ENCODE measurements at places on chromosomes 4 and X.

DNA sequence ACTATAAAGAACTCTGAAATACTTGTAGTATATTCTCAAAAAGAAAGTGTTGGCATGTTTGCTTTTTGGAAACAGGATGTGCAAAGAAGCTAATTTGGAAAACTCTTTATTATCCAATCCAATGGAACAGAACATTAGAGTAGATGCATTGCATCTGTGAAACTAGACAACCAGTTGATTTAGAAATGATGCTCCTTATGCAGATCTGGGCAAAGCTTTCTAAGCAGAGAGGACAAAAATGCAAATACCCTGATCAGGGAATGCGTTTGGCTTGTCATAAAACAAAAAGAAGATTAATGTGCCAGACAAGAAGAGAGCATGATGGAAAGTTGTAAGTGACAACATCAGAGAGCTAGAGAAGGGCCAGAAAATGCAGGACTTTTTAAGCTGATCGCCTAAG, 142.3 kb downstream of the RCHY1 start:
- DNase-seq: no peak

DNA sequence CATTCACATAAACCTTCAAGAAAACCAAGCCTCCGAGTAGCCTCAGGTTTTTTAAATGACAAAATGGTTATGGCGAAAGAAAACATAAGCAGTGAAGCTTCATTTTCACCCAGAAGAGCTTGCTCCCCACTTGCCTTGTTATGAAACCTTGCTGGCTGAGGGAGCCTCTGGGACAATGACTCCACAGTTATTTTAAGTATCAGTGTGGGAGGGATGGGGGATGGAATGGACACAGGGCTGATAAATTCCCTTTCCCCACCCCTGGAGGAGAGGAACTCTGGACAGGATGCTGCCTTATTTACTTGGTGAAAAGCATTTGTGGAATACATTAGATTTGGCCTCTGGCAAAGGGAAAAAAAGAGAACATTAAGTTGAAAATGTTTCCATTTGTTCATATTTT, 220.7 kb upstream of the CNKSR2 start:
- no peak for DNase-seq

GRCh38 chrX:100635989-100636320, 651 bp downstream of the TSPAN6 start:
- no peak for DNase-seq

- DNase-seq: no peak
These were observed 64.8 kb downstream of the MAML3 start for GRCh38 chr4:140089216-140089615.

- DNase-seq: no peak
These were observed 1023.8 kb downstream of the FAT4 start for GRCh38 chr4:126338548-126338947.

DNA sequence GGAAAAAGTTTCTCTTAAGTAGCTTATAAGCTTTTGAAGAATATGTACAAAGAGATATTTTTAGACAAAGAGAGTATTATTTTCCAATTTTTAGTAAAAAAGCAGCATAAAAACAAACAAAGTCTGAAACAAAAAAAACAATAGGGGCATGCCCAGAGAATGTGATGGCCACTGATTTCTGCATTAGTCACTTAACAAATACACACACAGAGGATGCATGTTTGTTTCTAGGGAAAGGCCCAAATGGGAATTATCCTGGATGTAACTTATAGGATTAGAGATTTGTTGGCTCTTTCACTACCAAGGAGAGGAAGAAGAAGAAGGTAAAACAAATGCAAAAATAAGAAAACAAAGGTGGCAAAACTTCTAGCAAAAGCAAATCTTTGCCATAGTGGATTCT, 95.9 kb upstream of the SCOC start:
- no peak for DNase-seq

GRCh38 chr4:183798301-183799253, 106.5 kb upstream of the STOX2 start:
- DNase-seq: no peak

DNA sequence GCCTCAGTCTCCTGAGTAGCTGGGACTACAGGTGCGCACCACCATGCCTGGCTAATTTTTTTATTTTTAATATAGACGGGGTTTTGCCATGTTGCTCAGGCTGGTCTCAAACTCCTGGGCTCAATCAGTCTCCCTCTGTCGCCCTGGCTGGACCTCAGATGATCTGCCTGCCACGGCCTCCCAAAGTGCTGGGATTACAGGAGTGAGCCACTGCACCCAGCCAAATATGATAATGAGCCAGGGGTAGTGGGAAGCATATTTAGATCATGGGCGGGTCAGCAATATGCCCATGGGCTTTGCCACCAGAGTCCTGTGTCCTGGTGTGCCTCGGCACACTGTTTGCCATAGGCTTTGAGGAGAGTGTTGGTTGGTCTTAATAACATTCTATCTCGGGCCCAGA, 71.8 kb downstream of the FAM193A start:
- DNase-seq: no peak

DNA sequence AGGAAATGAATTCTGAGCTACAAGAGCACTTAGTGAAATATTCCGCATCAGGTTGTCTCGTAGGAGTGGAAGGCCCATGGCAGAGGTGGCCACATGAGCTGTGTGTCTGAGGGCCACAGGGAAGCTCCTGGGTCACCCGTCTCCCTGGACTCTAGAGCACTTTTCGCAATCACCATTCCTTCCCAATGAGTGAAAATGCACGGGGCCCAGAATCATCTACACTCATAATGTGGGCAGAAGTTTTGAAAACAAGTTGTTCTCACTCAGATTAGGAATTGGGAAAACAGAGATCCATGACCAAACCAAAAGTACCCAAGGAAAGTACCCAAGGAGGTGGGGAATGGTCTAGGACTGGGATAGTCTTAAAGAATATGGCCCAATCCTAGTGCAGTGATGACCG, 94.4 kb downstream of the SCD5 start:
- DNase-seq: no peak
